ENCODE measurements at places on chromosomes 3 and 15. TPM values are rescaled to one million over a fixed set of nuclear protein-coding genes. Genes with fewer than 3 reads are reported as not detected.

The ADCY5 gene
- total RNA-seq = 33.6 TPM

The SHF gene
- 5.2 TPM for total RNA-seq

The PLCL2 gene
- total RNA-seq = 19.1 TPM

The PIK3CA gene
- total RNA-seq = 24.8 TPM

The ANP32A gene
- 113 TPM for total RNA-seq

The MORC1 gene
- total RNA-seq = 0.06 TPM

The ZNF620 gene
- 6.9 TPM for total RNA-seq

The SPATA16 gene
- not detected for total RNA-seq

The FSIP1 gene
- total RNA-seq = 2.4 TPM

The NR2C2 gene
- 43.6 TPM for total RNA-seq

The TTLL13 gene
- total RNA-seq = 0.54 TPM

The FBXL22 gene
- total RNA-seq = 4.7 TPM

The FHIT gene
- total RNA-seq = 20.2 TPM

The FAM81A gene
- 10.4 TPM for total RNA-seq

The CCR1 gene
- total RNA-seq = 13.8 TPM
